ENCODE measurements at places on chromosomes 5 and 9. TPM values are rescaled to one million over a fixed set of nuclear protein-coding genes. Genes with fewer than 3 reads are reported as not detected.

GRCh38 chr5:14145435-14146334 is 2.5 kb downstream of the TRIO start:
- no peak for DNase-seq

DNA sequence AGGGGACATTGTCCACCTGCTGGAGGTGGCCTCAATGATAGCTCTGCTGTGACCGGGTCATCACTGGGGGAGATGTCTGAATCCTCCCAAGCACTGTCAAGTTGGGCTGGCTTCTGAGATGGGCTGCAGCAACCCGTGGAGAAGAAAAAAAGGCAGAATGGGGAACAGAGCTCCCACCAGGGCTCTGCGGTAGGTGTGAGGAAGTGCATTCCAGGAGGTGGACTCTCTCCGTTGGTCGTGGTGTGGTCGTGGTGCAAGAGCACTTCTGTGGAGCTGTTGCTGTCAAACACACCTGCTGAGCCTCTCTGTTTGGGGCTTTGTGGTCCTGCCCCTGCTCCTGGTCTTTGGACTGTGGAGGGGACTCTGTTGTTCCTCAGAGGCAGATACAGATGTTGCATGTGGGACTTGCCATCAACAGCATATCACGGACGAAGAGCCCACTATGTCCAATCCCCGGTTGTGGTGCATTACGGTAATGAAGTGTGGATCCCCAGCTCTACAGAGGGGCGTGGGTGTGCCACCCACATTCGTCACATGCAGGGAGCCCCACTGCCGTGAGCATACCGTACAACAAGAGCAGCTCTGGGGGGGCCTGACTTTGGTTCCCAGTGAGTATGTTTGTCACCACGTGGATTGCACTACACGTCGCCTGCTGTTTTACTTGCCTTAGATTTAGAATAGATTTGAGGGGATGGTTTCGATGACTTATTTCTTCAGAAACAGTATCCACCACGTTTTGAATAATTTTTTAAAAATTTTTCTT is 36.0 kb upstream of the PITX1 start:
- DNase-seq: no peak

Gene UGT3A2
- 11.6 TPM for polyA plus RNA-seq

GRCh38 chr5:126947146-126948010 is 83.0 kb downstream of the MARCHF3 start:
- no peak for DNase-seq

GRCh38 chr9:81474125-81474524 is 215.2 kb downstream of the TLE1 start:
- DNase-seq: no peak
